ENCODE measurements at places on chromosomes 13 and 19.
A peak's percentile ranks its signal among the peaks of the same experiment; 100 is the strongest.

GRCh38 chr19:6678690-6679109 lies 8.7 kb upstream of the TNFSF14 start:
- no peak for DNase-seq

DNA sequence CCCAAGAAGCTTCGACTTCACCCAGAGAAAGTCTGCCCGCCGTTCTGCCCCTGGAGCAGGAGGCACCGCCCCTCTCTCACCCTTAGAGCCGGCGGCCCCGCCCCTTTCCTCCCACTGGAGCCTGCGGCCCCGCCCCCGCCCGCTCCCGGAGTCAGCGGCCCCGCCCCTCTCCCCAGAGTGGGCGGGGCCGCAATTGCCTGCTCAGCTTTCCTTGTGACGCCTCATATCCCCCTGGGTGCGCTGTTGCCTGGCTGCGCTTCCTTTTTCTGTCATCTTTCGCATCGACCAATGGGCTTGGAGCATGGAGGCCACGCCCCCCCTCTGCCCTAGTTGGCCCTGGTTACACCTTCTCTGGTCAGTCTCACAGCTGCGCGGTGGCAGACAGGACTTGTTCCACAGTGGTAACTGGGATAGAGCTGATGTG lies 38.2 kb upstream of the ZNF492 start:
- DNase-seq: no peak

GRCh38 chr13:113064534-113065405 lies 40.8 kb upstream of the F7 start:
- DNase-seq: peak; percentile 57

- no peak for DNase-seq
These were observed 161.5 kb downstream of the DLEU7 start for GRCh38 chr13:50682002-50682401.

DNA sequence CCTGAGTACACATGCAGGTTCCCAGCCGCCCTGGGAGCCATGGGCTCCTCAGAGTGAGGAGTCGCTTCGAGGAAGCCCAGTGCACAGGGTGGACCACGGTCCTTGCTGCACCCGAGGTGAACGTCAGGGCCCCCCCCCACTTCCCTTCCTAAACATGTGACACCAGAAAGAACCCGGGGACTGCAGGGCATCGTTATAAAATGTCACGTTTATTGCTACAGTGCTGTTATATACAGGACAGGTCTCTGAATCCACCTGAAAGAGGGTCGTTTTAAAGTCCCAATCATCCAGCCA lies 3.8 kb upstream of the UQCR11 start:
- DNase-seq: no peak

GRCh38 chr19:35267353-35267817 lies 1.4 kb upstream of the USF2 start:
- DNase-seq: peak; percentile 48

GRCh38 chr13:69683921-69684686 lies 423.5 kb upstream of the ATXN8OS start:
- no peak for DNase-seq

- peak; percentile 99 for DNase-seq
These were observed 58.3 kb upstream of the MEDAG start for GRCh38 chr13:30847650-30848307.

- DNase-seq: no peak
These were observed 1.1 kb downstream of the CNOT3 start for GRCh38 chr19:54138489-54139256.

GRCh38 chr13:28140433-28141125 lies 2.2 kb downstream of the PAN3 start:
- peak; percentile 18 for DNase-seq

DNA sequence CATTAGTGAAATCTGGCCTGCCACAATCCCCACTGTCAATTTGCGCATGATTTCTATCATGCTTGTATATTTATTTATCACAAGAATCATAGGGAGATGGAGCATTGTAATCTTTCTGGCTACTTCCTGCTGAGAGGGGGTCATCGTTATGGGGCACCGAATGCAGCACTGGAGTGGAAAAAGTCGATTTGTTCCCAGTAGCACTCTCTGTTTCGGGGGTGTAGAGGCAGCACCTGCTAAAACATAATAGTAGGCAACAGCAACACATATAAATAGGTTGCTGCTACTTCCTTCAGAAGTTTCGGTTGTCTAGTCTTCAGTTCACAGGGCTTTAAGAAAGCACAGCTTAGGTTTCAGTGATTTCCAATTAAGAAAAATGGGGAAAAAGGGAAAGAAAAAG lies 23.4 kb upstream of the CEACAM21 start:
- DNase-seq: no peak

- peak; percentile 68 for DNase-seq
These were observed 17.6 kb downstream of the LIG1 start for GRCh38 chr19:48152551-48152950.

DNA sequence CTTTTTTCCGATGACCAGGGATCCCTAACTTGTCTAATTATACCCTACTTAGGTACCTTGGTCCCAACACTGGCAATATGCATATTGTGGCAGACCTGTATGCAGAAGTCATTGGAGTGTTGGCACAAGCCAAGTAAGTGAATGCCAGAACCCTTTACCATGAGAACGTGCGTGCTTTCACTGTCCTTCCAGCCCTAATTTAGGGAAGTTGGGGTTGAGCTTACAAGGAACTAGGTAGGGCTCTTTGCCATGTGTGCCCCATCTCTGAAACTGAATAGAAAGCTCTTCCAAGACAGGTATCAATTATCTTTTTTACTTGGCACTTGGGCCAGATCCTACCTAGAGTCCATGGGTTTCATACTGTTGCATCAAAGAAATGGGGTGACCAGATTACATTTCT lies 93.2 kb downstream of the FRY start:
- DNase-seq: no peak

DNA sequence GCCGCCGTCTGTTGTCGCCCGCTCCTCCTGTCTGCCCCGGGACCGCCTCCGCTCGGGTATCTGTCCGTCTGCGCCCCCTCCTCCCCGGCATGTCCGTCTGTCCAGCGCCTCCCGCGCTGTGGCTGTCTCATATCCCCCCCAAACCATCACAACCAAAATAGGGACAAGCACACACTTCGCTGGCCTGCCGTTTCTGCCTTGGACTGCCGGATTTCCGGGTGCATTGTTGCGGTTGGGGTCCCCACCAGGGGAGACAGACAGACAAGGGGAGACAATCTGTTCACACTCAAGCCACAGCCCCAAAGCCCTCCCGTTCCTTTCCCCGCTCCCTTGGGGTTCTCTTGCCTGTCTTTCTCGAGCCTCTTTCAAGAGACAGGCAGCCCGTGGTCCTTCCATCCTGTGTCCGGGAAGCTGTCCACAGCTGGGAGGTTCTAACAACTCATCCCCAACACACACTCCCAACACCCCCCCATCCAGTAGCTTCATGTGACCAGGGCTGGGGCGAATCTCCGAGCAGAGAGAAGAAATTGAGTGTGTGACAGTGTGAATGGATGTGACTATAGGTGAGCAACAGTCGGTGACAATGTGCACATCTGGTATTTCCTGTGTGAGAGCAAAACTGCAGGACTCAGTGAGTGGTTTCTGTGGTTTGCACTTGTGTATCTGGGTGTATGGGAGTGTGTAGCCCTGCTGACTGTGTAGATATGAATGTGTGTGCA lies 16.5 kb upstream of the FOSB start:
- DNase-seq: peak; percentile 78

DNA sequence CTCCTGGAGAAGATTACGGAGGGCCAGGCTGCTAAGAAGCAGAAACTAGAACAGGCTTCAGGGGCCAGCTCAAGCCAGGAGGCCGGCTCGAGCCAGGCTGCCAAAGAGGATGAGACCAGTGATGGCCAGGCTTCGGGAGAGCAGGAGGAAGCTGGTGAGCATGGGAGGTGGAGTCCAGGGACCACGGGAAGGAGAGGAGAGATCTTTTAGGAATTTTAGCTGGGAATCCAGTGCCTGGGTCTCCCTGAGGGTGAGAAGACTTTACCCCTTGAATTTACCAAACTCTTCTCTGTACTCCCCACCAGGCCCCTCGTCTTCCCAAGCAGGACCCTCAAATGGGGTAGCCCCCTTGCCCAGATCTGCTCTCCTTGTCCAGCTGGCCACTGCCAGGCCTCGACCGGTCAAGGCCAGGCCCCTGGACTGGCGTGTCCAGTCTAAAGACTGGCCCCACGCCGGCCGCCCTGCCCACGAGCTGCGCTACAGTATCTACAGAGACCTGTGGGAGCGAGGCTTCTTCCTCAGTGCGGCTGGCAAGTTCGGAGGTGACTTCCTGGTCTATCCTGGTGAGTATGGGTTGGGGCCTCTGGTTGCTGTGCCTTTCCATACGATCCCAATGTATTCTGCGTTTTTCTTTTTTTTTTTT lies 824 bp downstream of the TSEN34 start:
- no peak for DNase-seq
